ENCODE measurements at places on chromosomes 16 and 17.

GRCh38 chr17:15649861-15650421 lies 30.4 kb upstream of the FBXW10B start:
- DNase-seq, result peak; percentile 31

DNA sequence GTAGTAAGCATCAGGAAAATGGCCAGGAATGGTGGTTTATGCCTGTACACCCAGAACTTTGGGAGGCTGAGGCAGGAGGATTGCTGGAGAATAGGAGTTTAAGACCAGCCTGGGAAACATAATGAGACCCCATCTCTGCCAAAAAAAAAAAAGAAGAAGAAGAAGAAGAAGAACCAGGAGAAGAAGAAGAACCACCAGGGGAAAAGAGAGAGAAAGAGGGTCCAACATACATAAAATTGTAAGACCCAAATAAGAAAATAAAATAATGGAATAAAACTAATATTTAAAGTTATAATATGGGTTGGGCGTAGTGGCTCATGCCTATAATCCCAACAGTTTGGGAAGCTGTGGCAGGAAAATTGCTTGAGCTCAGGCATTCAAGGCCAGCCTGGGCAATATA lies 408.4 kb downstream of the ZFHX3 start:
- DNase-seq, result no peak

GRCh38 chr17:17387498-17388362 lies 84.6 kb downstream of the NT5M start:
- peak; percentile 54 for DNase-seq

DNA sequence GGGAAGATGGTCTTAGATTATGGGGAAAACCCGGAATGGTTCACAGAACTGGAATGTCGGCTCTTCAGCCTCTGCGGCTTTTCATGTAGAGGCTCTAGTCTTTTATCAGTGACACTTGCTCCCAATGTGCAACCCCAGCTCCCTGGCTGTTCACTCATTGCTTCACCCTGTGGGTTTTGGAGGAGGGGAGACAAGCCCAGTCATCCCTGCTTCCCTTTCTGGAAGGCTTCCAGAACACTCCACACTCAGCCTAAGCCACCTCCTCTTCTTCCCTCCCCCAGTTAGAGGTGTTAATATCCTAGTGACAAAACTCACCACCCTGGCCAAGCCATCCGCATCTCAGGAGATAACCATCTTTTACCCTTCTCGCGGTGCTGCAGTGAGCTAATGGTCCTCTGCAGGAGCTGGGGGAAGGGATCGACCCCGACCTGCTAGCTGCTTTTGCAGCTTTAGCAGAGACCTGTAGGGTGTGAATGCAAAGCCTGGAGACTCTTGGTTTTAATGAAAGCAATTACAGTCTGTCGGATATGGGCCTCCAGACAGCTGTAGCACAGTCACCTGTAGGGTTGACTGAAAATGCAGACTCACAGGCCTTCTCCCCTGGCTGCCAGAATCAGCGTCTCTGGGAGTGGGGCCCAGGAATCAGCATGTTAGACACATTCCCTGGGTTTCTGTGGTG lies 24.3 kb upstream of the LASP1NB start:
- peak; percentile 93 for DNase-seq

- no peak for DNase-seq
Measured at GRCh38 chr16:57884655-57885133, 82.4 kb upstream of the KIFC3 start.

GRCh38 chr17:72759301-72759700 lies 333.2 kb downstream of the SLC39A11 start:
- no peak for DNase-seq

- DNase-seq, result no peak
Measured at GRCh38 chr17:14330492-14330962, 29.6 kb downstream of the HS3ST3B1 start.

- no peak for DNase-seq
Measured at GRCh38 chr16:78593352-78593751, 493.9 kb downstream of the WWOX start.

DNA sequence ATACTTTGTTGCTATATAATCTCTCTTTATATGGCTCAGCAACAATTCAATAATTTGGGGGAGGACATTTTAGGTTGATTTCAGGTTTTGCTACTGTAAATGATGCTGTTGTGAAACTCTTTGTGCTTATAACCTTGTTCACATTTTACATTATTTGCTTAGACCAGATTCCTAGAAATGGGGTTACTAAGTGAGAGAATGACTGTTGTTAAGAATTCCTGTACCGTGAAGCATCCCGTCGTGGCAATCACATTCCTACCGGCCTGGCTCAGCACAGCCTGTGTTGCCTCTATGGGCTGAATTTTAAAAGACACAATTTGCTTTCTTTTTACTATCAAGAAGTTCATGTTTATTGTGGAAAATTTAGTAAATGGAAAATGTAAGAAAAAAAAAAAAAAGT lies 31.4 kb downstream of the B9D1 start:
- peak; percentile 70 for DNase-seq

DNA sequence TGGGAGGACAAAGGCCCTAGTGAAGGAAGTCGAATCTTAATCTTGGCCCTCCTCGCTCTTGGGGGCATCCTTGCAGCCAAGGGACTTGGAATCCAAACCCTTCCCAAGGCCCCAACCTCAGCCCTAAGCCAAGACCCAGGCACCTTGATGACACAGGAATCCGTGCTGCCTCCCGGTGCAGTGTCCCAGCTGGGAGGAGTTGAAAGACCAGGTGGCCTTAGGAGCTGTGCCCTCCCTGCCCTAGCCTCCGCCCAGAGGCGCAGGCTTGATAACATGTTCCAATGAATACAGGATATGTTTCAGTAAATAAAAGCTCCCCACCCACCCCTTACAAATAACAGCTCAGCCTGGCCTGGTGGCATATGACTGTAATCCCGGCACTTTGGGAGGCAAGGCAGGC lies at the start of gene CHST5:
CHST5 (minus strand) TSS at position 208 of the 400 bp plus-strand sequence. CDS start 5,724 bp downstream, outside the sequence.
- DNase-seq, result no peak

GRCh38 chr16:68972720-68973119 lies 129.4 kb downstream of the TANGO6 start:
- peak; percentile 58 for DNase-seq

- DNase-seq, result no peak
Measured at GRCh38 chr17:33892717-33893591, 362.1 kb upstream of the CCL2 start.

All from urothelium cell line (cell line).